ENCODE measurements at places on chromosomes 6 and 20.

DNA sequence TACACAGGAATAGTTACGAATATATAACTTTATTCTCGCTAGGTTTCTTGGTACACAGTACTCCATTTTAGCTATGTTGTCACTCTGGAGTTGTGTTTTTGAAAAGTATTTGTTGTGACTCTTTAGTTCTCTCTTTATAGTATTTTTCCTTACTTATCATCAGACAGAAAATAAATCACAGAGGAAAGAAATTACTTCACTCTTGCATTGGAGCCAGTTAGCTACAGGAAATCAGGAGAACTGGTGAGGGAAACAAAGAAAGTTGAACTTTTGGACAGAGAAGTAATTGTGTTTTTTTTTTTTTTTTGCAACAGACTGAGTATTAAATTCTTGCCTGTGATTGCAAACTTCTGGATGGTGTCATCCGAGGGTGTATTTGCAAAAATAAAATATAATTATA is 33.9 kb downstream of the DSE start:
- no peak for DNase-seq

- no peak for DNase-seq
These were observed 96.6 kb downstream of the ARID1B start for GRCh38 chr6:156873654-156874380.

- DNase-seq, result no peak
These were observed 29.0 kb upstream of the MANEA start for GRCh38 chr6:95548188-95548786.

- no peak for DNase-seq
These were observed 7.5 kb downstream of the CCM2L start for GRCh38 chr20:32017711-32018251.

DNA sequence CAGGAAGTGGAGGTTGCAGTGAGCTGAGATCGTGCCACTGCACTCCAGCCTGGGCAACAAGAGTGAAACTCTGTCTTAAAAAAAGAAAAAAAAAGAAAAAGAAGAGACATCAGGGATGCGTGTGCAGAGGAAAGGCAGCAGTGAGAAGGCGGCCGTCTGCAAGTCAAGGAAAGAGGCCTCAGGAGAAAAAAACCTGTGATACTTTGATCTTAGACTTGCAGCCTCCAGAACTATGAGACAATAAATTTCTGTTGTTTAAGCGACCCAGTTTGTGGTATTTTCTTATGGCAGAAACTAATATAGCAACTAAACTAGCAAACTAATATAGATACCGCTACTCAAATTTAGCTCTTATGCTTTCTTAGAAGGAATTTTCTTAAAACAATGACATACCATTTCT is 36.1 kb downstream of the FGD2 start:
- DNase-seq, result no peak

- DNase-seq, result no peak
These were observed 12.9 kb upstream of the GLP1R start for GRCh38 chr6:39035681-39036080.

- DNase-seq, result no peak
These were observed 145.2 kb downstream of the DTNBP1 start for GRCh38 chr6:15517600-15517999.

- no peak for DNase-seq
These were observed 46.8 kb downstream of the EPM2A start for GRCh38 chr6:145688493-145688905.

DNA sequence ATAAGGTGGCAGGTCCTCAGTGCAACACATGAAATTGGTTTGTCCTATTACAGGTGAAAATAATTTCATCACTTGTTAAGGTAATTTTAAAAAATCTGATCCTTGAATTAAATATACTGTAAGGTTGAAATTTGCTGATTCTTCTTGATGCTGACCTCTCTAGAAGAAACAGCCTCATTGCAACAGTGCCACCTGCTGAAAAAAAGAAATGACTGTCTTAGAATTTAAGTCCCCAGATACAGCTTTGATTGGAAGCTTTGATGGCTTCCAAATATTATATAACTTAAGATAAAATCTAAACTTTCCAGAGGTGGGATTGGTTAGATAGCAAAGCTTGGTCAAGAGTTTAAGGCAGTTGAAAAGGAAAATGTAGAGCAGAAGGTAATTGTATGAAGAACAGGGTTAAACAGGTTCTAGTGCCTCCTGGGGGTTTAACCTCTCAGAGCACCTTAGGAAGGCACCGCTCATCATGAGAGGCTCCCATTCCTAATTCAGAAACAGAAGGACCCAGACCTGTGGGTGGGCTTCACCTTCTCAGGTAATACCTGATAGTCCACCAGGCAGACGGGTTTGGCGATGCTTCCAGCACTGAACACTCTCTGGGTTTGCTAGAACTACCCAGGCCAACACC is 401.0 kb downstream of the PAX1 start:
- DNase-seq, result no peak

- DNase-seq, result no peak
These were observed 577.7 kb downstream of the HAO1 start for GRCh38 chr20:7362601-7363000.

DNA sequence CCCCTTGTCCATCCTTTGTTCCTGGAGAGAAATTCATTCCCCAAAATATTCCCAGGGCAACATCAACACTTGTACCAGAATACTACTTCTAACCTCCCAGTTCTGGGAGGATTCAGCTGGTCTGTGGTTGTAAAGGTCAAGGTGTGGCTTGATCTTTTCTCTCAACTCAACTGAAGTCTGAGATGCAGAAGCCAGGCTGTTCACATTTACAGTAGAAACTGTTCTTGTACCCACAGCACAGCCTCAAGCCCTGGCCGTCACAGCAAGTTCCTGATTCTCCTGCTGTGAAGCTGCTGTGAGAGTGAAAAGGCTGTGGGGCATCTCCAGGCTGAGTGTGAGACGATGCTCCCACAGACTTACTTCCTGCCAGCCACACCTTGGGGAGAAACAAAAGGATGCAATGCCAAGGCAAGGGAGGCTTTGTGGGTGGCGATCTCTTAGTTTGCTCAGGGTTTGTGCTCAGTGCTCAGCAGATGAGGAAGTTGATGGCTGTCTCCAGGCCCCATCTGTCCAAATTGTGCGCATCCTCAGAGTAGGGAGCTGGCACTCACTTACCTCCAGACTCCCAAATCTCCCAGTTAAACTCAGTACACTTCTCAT is 143.9 kb upstream of the FOXA2 start:
- DNase-seq, result no peak

DNA sequence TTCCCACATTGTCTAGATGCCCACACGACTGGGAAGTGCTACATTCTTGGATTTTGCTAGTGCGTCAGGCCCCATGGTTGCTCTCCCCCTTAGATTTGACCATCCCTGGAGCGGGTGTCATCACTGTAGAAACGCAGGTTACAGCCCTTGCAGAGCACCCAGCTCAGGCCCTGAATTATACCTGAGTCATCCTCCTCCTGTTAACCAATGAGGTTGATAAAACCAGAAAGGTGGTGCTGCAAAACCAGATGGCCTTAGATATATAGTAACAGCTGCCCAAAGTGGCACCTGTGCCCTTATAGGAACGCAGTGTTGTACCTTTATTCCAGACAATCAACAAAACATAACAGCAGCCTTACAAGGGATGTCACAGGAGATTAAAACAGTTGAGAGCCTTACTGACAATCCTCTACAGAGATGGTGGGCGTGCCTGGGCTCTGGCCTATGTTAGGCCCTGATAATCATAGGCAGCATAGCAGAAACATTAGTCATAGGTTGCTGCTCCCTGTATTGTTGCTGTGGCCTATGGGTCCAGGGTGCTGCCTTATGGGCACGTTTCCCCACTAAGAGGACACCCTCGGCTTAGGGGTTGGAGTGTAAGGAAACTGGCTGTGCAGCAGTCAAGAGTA is 33.6 kb upstream of the HSF2 start:
- DNase-seq, result no peak

DNA sequence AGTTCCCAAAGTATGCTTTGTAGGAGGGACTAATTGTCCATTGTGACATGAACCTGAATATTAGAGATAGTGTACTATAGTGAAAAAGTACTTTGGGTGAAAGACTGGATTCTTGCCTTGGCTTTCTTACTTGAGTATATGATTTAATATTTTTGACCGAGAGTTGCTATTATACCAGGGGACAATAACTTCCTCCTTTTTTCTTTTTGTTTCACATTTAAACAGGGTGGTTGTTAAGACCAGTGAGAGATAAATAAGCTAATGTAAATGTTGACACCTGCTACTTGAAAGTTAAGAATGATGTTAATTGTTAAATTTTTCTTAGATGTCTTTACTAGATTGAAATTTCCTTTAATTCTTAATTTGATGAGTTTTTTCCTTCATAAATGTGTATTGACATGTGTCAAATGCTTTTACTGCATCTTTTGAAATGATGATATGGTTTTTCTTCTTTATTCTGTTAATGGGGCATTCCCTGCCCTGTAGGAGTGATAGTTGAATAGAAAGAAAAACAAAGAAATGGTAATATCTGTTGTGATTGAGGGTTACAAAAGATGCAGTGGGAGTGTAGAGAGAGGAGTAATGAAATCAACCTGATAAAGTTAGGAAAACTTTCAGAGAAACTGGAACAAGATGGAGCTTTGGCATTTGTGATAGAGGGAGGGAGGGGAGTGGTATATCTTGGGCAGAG is 48.4 kb downstream of the ZFAND3 start:
- DNase-seq, result no peak

DNA sequence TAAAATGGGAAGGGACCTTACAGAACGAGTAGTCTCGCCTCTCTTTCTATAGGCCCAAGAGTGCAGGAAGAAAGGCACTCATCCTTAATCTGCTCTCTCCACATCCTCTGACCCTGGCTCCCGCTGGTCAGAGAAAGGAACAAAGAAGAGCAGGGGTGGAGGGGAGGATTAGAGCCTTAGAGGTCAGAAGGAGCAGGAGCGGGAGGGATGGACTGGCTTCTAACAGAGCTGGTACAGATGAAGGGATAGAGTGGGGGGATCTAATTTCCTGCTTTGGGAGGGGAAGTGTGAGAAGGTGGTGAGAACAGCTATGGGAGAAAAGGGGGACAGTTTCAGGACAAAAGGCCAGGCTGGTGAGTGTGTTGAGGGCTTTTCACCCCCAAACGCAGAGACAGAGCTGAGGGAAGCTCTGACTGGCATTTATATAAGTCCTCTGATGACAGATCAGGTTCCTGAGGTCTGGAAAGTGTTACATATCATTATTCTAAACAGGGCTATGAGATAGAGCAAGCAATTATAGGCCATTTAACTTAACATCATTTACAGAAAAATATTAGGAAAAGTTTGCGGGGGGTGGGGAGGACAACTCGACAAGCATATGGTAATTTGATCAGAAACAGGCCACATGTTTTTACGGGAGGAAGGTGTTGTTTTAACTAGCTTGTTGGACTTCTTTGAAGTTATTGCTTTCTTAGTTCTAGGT is 111.1 kb downstream of the FOXC1 start:
- DNase-seq, result no peak

DNA sequence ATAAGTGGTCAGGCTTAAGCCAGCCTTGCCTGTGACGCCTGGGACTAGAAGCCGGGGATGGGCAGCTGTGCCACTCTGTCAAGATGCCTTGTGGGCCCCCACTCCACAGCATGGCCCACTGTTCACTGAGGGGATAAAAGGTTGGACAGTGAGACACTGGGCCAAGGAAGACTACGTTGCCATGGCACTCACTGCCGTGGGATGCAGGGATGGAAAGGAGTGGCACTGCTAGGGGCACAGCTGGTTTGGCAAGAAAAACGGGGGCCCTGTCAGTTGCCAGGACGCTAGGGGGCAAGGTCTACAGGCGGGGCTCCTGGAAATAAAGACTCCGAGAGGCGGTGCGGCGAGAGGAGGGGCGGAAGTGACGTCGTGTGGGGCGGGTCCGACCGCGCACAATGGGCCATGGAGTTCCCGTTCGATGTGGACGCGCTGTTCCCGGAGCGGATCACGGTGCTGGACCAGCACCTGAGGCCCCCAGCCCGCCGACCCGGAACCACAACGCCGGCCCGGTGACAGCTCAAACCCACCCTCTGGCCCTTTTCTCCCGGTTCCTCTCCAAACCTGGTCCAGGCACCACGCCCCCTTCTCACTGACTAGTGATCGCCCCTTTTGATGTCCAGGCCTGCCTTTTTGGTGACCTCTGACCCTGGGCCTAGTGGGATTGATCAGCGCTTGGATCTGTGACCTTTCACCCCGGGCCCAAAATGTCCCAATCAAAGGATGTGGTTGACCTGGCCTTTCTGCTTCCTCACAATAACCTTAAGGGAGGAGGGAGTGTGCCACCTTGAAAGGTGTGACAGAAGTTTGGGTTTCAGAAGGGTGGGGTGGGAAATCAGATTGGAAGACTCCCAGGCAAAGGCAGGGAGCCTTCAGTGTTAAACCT is at the start of gene ATAT1:
ATAT1 (plus strand) TSS at position 391 of the 883 bp plus-strand sequence.
- peak; percentile 83 for DNase-seq

GRCh38 chr6:30821862-30822784 is 62.2 kb upstream of the DDR1 start:
- DNase-seq, result no peak

DNA sequence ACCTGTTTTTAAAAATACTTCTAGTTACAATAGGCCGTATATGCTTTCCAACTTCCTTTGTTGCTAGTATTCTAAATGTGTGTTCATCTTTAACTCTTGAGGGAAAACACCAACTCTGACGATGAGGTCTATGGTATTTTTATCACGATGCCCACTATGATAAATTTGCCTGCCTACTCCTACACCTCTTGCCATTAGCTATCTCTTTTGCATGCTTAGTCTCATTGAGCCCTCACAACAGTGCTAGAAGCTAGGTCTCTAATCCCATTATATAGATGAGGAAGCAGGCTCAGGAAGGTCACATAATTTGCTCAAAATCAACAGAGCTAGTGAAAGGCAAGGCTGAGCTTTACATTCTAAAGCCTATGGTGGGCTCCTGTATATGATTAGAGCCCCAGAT is 13.2 kb downstream of the AAR2 start:
- no peak for DNase-seq

DNA sequence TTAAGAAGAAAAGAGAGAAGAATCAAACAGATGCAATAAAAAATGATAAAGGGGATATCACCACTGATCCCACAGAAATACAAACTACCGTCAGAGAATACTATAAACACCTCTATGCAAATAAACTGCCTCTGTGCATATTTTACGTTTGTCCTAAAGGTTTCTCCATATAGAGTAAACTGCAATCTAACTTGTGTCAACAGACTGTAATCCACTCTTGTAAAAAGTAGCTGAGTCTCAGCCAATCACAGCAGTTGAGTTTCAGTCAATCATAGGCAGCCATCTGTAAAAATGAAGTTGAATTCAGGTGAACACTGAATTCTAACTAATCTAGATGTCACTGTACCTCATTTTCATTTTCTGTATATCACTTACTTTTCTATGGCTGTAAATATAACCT is 112.2 kb upstream of the SYNCRIP start:
- DNase-seq, result no peak

GRCh38 chr6:163834226-163834970 is 419.9 kb downstream of the QKI start:
- DNase-seq, result no peak

DNA sequence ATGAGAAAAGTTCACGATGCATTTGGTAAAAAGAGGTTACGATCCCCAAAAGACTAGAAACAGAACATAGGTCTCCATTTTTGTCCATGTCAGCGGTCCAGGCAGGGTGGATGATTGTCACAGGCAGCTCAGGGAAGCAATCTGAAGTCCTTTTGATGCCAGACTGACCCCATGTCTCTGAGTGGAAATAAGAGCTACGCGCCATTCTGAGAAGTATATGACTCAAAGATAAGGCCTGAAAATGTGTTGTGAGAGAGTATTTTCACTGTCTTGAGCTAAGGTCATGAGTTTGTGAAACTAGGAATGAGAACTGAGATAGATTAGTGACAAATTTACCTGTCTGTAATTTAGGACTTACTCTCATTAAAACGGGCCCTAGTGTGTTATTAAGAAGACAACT is 69.5 kb downstream of the LYRM4 start:
- DNase-seq, result no peak

- no peak for DNase-seq
These were observed 92.4 kb downstream of the RTN4IP1 start for GRCh38 chr6:106536851-106537250.

GRCh38 chr6:40740518-40740917 is 153.4 kb upstream of the LRFN2 start:
- DNase-seq, result no peak
